Renal pelvis (tissue), 12 donors: ENCODE measurements at places on chromosomes 6 and 20. TPM values are rescaled to one million over a fixed set of nuclear protein-coding genes. Genes with fewer than 3 reads are reported as not detected.

The STMN3 gene
- 38.0 TPM for polyA plus RNA-seq

The SLC17A3 gene
- 0.47 TPM for polyA plus RNA-seq

The PNPLA1 gene
- polyA plus RNA-seq: 1.7 TPM

The MYB gene
- polyA plus RNA-seq: 4.3 TPM

The COL21A1 gene
- 117 TPM for polyA plus RNA-seq

The PLCG1 gene
- 191 TPM for polyA plus RNA-seq

The METTL24 gene
- 13.4 TPM for polyA plus RNA-seq

The CCDC170 gene
- polyA plus RNA-seq: 2.7 TPM

The SUMO4 gene
- polyA plus RNA-seq: 0.55 TPM

The POLR3F gene
- polyA plus RNA-seq: 15.0 TPM

The PLEKHG1 gene
- 36.6 TPM for polyA plus RNA-seq

The TREM2 gene
- polyA plus RNA-seq: 0.90 TPM

The ETV7 gene
- not detected for polyA plus RNA-seq

DNA sequence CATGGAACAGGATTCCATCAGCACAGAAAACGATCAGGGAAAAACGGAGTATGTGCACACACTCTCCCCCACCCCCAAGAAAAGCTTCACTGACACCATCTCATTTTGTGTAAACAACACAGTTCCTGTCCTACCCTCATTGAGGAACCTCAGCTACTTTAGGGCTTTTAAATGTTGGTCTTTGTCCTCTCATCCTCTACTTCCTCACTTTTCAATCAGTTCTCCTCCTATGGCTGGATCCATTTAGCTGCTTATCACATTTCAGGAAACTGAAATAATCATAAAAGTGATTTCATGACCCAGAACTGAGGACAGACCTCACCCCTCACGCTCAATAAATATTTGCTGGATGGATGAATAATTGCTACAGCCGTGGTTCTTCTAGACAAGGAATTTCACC lies 33.1 kb upstream of the PNRC1 start:
- DNase-seq: no peak

GRCh38 chr6:47197682-47198640 lies 111.7 kb downstream of the TNFRSF21 start:
- DNase-seq: no peak

DNA sequence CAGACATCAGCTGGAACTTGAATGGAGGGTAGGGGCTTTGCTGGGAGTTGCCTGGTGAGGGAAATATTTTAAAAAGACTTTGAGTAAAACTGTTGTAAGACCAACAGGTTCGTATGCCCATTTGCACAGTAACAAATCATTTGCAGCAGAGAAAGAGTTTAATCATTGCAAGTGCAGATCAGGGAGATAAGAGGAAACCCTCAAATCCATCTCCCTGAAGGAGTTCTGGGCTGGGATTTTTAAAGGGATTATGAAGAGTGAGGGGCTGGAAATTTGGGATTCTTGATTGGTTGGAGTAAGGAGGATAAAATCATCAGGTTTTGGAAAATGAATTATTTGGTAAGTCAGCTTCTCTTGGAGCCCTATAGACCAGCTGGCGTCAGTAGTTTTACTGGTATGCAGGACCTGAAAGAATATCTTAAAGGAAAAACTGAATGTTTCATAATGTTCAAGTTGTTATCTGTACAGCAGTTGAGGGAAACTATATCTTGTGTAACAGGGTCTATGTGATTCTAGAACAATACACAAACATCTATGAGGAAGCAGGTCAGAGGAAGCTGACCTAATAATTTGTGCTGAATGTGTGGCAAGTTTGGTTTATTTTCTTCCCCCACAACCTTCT lies 295.5 kb downstream of the PLCB1 start:
- no peak for DNase-seq

GRCh38 chr20:19786311-19786710 lies 28.3 kb downstream of the RIN2 start:
- DNase-seq: no peak

- DNase-seq: no peak
Measured at GRCh38 chr20:51134405-51134804, 111.5 kb upstream of the KCNG1 start.

DNA sequence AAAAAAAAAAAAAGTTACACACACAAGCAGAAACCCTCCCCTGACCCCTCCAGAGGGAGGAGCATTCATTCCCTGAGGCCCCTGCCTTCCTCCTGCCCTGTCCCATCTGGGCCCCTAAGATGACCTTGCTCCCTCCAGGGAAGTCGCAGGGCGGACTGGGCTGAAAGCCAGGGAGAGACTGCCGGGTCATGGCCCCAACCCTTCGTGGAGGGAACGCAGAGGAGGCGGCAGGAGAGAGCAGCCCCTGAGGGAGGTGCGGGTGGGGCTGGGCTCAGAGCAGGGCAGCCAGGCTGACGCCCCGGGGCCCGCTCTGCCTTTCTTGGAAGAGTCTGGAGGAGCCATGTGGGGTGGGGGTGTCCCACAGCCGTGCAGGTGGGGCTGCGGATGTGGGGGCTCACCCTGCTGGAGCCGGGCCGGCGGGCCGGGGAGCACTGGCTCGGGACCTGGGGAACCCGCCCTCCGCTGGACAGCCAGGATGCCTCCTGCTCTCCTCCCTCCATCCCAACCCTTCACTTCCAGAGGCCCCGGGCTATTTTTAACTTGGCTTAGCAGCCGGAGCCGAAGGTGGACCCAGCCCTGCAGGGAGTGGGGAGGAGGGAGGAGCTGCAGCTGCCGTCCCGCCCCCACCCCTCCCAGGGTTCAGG lies 15.0 kb upstream of the ABHD16B start:
- peak; percentile 81 for DNase-seq

GRCh38 chr6:129989396-129989795 lies 29.0 kb upstream of the L3MBTL3 start:
- DNase-seq: no peak

DNA sequence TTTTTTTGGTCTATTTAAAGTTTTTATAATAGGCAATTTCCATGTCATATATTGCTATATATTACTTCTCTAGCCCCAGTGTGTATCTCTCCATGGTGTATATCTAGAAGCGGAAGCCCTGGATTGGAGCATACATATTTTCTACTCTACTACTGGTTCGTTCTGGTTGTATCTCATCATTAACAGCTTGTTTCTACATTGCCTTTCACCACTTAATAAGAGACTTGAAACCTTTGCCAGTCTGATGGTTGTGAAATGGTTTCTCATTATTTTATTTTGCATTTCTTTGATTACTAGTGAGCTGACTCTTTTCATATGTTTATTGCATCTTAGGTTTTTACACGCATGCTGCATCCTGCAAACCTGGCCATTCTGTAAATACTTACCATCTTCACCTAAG lies 3.6 kb downstream of the DSTN start:
- DNase-seq: no peak

DNA sequence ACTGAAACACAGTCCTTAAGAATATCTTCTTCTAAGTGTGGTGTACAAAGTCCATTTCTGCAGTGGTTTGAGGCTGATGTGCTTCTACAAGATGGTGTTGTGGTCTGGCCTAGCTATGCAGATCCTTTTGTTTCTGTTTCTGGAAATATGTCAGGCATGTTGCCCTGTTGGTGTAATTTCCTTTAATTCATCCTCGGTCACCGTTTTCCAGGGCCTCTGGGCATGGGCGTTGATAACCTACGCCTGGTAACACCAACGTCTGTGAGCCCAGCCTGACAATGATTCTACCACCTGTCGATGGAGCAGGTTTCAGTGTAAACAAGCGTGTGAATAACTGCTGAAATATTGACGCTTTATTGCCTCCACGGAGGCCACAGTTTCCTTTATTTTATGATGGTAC lies 33.3 kb upstream of the AFDN start:
- no peak for DNase-seq

DNA sequence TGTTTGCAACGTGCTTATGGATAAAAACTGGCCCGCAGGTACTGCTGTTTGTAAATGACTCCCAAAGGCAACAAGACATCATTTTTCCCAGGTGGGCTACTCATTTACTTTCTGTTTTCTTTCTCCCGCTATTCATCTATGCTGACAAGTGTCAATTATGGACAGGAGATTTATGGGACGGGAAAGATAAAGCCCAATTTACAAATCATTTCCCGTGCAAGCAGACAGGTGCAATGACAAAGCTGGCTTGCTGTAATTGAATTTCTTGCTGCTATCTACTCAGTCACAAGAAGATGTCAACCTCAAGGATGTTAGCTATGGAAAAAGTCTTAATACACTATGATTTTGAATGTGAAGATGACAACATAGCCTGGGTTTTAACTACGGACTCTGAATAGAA lies 125.5 kb downstream of the EPHA7 start:
- no peak for DNase-seq

GRCh38 chr6:324116-324728 lies 31.9 kb downstream of the DUSP22 start:
- DNase-seq: no peak

GRCh38 chr20:32206760-32207625 lies 550 bp downstream of the PLAGL2 start:
- DNase-seq: no peak

DNA sequence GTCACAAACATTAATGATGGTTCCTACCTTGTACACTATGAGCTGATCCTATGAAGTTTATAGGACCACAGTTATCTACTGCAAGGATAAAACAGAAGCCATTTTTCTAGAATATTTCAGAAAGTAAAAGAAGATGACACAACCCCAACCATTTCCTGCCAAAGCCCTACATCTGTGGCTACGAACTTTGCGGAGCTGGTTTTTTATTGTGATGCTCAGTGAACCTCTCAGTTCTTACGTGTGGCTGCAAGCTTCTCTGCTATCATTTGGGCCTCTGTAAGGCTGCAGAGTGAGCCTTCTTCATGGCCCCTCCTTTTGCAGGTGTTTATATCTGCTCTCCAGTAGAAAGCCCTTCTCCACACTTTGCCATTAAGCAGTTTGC lies 17.8 kb upstream of the TAGAP start:
- no peak for DNase-seq

GRCh38 chr6:113763876-113764275 lies 93.3 kb upstream of the MARCKS start:
- DNase-seq: no peak

GRCh38 chr6:28005152-28005890 lies 48.3 kb downstream of the OR2B6 start:
- no peak for DNase-seq

- no peak for DNase-seq
Measured at GRCh38 chr6:105492706-105493673, 90.1 kb upstream of the PREP start.

DNA sequence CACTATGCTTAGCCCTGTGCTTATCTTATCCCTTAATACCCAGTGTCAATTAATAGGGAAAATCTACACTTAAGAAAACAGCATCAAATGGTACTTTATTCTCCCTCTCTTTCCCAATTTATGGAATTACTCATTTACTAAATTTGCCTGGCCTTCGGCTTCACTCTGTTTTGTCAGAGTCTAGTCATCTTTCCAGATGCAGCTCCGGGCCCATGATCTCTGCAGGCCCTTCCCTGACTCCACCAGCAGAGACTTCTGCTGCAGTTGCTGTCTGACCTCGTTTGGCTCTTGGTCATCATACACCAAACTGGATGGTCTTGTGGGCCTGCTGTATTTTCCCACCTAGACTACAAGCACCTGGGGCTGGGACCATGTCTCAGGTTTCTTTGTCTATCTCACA lies 27.4 kb downstream of the MRS2 start:
- no peak for DNase-seq

- no peak for DNase-seq
Measured at GRCh38 chr6:44966449-44967092, 361.6 kb upstream of the RUNX2 start.

GRCh38 chr20:56683077-56683865 lies 54.2 kb downstream of the TFAP2C start:
- no peak for DNase-seq

- DNase-seq: no peak
Measured at GRCh38 chr6:28251661-28252008, 434 bp downstream of the ZKSCAN4 start.

- DNase-seq: no peak
Measured at GRCh38 chr6:252775-253535, 39.3 kb upstream of the DUSP22 start.

- DNase-seq: peak; percentile 26
Measured at GRCh38 chr6:93792746-93793145, 373.4 kb upstream of the EPHA7 start.

DNA sequence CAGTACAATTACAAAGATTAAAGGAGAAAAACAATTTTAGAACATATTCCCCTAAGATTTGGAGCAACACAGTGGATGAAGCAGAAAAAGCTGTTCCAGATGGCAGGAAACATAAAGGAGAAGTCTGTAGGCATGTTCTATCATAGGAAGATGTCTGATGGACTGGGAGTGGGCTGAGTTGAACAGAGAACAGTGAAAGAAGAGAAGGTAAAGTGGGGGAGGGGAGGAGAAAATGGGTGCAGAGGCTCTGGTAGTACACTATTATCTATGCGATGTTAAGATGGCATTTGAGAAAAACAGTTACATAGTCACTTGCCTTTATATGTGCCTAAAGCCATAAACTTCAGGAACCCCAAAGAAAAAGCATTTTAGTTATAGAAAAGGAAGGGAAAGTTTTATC lies 4.2 kb upstream of the PHIP start:
- no peak for DNase-seq

DNA sequence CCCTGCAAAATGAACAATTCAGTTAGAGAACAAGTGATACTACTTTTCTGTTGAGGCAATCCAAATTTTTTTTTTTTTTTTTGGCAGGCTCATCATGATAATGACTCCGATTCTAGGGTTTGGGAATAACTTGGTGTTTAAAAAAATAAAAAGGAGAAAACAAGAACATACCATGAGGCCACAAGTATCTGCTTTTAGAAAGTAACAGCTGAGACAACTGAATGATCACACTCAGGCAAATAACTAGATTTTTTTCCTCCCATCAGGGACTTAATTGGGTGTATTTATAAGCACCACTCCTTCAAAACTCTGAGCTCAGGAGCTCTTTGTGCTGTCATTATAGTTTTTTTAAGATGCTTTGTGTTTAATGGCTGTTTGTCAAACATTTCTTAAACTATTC lies 29.6 kb downstream of the PAK5 start:
- no peak for DNase-seq

DNA sequence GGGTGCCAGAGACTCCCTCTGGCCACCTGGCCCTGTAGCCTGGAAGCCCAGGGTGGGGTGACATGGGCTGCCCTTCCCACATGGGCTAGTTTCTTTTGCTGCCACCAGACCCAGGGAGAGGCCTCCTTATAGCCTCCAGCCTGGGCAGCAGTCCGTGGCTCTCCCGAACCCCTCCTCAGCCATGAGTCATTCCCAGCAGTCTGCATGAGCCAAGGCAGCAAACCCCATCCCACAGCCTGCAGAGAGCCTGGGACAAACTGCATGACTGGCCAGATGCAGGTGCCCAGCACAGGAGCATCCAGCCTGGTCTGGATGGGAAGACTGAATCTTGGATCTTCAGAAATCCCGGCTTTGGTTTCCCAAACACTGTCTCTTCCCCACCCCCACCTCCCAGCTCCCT lies 75.7 kb downstream of the MRPL14 start:
- no peak for DNase-seq
